Stimulated activated CD8-positive, alpha-beta memory T cell treated with anti-CD3 and anti-CD28 coated beads, Interleukin-2, amount 100 ng/mL, for 1 hour (primary cell): ENCODE measurements at places on chromosomes 1 and 21.

DNA sequence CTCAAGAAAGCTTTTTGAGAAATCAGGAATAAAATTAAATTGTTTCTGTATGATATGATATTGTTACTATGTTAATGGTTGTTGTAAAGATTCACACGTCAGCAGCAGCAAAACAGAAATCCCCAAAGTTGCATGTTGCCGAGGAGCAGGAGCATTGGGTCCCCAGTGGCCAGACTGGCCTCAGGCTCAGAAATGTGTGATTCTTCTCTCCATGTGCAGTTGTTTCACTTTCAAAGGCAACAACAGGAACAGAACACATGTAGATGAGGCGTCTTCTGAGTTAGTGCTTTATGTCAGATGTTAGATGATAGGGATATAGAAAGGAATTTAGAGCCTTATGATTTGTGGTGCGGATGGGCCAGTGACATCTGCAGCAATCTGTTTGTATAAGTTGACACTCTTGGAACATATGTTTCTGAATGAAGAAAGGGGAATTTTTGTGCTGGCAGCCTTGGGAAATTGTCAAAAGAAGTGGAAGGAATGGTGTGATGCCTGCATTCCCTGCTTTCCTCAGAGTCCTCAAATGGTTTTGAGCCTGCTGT, 2.1 kb upstream of the TTLL7 start:
- no peak for DNase-seq

GRCh38 chr1:183339556-183340167, 78.5 kb downstream of the NMNAT2 start:
- no peak for DNase-seq

- DNase-seq, result no peak
Observed at GRCh38 chr1:7383671-7384520, 387.2 kb upstream of the VAMP3 start.

- DNase-seq, result no peak
Observed at GRCh38 chr21:37463083-37463801, 96.7 kb downstream of the DYRK1A start.

DNA sequence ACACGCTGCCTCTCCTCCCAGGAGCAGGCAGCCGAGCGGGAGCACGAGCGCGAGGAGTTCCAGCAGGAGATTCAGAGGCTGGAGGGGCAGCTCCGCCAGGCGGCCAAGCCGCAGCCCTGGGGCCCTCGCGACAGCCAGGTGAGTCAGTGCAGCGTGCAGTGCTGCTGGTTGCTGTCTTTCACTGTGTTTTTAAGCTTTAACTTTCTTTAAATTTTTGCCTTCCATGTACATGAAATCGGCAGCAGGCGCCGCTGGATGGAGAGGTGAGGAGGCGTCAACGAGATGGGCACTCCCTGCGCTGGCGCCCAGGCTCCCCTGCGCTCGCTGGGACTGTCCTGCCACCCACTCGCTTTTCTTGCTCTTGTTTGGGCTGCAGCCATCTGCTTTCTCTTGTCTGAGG, 60.7 kb upstream of the DIP2A start:
- no peak for DNase-seq

DNA sequence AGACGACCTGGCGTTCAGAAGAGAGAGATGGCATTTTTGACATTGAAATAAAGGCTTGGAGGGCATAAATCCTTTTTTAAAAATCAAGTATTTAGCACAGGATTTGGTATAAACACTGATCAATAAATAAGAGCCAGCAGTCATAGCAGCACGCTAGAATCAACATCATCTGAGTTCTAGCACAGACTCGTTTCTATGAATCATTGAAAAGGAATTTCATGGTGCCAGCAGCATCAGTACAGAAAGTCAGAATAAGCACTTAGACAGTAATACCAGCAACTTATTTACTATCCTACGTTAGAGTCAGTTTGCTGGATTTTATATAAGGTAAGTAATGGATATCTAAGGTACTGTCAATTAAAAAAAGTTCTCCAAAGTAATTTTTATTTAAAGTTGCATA, 119.3 kb downstream of the HLCS start:
- no peak for DNase-seq

DNA sequence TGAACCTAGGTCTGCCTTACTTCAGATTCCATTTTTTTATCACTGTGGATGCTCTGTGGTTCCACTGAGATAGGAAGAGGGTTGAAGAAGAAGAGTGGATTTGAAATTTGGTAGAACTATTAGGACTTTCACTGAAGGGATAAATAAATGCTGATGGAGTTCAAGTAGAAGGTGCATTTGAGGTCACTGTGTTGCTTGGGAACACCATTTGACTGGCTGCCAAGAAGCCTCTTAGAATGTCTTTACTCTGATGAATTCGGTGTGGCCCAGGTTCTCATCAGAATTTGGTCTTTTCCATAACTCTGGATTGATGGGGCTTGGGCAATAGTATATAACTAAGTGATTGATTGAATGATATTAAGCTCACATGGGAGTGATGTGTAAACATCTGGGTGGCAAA, 11.9 kb downstream of the XPR1 start:
- DNase-seq, result no peak

- no peak for DNase-seq
Observed at GRCh38 chr1:245332513-245332912, 177.7 kb downstream of the KIF26B start.
